HCT116 (cell line): ENCODE measurements at places on chromosomes 3 and 15.

DNA sequence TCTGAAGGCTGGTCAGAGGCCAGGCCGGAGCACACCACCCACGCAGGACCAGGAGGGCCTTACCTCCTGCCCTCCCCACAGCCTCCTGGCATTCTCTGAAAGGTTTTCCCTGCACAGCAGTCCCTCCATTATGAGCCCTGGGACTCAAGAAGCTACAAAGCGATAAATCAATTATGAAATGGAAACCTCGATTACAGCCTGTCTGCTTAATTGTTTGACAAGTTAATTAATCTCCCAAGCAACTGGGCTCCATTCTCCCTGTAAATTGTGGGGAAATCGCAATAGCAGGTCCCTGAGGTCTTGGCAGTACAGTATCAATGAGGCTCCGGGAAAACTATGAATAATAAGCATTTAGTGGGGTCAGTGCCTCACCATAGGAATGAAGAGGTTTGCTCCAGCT lies 683.5 kb downstream of the NTRK3 start:
- no peak overlapping the region for H3K27ac ChIP-seq
- DNase-seq: no peak
- H3K27me3 ChIP-seq: no peaks in the 10 kb centered on the region
- no peak overlapping the region for H3K4me3 ChIP-seq
- no peaks in the 10 kb centered on the region for H3K4me1 ChIP-seq

GRCh38 chr3:39146611-39147591 lies 6.5 kb downstream of the CSRNP1 start:
- peak; percentile 77 for DNase-seq
- H3K27ac ChIP-seq: peak overlapping the region; percentile 34
- no peaks in the 10 kb centered on the region for H3K27me3 ChIP-seq
- peaks cover 74% of the 10 kb centered on the region for H3K4me1 ChIP-seq
- H3K4me3 ChIP-seq: peak overlapping the region; percentile 31

DNA sequence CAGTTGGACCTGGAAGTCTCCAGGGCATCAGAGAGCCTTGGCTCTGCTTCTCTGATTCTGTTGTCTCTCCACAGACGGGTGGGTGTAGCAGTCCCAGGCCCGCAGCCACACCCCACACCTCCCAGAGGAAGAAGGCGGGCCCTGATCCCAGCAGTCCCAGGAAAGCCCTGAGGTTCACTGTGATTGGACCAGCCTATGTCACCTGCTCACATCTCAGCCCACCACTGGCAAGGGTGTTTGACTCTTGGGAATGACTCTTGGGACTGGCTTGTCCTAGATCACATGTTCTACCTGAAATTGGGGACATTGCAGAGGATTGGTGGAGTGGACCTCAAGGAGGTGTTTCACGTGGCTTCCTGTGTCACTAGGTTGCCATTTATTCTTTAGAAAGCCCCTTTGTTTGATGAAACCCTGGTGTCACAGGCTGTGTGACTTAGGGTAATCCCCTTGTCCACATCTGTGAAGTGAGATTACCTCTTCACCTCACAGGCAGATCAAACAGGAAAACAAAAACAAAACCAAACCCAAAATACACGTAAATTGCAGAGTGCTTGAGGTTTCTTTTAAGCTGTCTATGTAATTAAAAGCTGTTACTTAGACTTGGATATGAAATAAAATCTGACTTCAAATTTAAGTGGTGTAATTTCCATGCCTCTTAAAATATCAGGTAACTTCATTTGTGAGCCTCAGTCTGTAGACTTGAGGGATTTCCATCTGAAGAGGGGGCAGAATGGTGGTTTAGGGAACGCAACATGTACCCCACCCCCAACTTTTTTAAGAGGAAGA lies 26.7 kb downstream of the FLNB start:
- no peaks in the 10 kb centered on the region for H3K36me3 ChIP-seq
- no peak overlapping the region for H3K4me3 ChIP-seq
- no peaks in the 10 kb centered on the region for H3K27me3 ChIP-seq

- peak within 1 kb of the TSS; percentile 52; the same call in 1 of the 2 replicates for H3K27ac ChIP-seq
- DNase-seq: no peak
- no peaks in the 10 kb centered on the region for H3K36me3 ChIP-seq
- H3K4me1 ChIP-seq: peaks cover 18% of the 10 kb centered on the region
- H3K27me3 ChIP-seq: no peaks in the 10 kb centered on the region
These were observed at the start of gene CORO2B for GRCh38 chr15:68578980-68579935. Gene CORO2B (plus strand): TSS chr15:68578993. CDS start chr15:68579263, 270 bp downstream.

DNA sequence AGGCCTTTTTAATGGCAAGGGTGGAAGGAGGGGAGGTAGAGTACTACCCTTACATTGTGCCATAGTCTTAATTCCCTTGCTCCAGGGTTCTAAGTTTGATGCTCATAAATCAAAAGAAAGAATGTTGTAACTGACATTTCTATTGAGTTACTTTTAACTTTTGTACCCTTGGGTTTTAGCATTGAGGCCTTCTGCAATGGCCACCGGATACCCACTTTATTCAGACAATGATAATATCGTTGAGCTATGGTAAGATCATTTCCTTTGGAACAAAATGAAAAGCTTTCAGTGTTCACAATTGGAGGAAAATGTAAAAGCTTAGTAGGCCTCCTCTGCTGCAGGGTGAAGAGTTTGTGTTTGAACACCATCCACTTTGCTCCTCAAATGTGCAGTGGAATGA lies 16.8 kb downstream of the CGNL1 start:
- no peak for DNase-seq
- no peak overlapping the region for H3K27ac ChIP-seq
- H3K36me3 ChIP-seq: no peaks in the 10 kb centered on the region
- H3K27me3 ChIP-seq: no peaks in the 10 kb centered on the region
- H3K4me3 ChIP-seq: no peak overlapping the region

DNA sequence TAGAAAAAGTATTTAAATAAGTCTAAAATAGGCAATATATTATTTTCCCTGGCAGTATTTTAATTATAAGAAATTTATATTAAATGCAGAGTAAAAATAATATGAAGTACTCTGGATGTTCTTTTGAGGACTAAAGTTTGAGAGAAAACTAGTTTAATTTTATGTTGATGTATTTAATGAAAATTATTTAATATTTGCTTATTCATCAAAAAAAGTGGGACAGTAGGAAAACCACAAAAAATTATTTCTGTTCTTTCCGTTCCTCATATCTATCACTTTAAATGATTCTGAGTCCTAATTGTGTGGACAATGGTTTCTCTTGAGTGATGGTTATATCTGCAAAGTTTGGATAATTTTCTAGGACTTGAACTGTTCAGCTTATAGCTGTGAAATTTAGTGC lies 147.2 kb upstream of the TNIK start:
- H3K27ac ChIP-seq: no peak overlapping the region
- H3K36me3 ChIP-seq: no peaks in the 10 kb centered on the region
- H3K4me3 ChIP-seq: no peak overlapping the region
- DNase-seq: no peak
- no peaks in the 10 kb centered on the region for H3K4me1 ChIP-seq
- no peaks in the 10 kb centered on the region for H3K27me3 ChIP-seq

DNA sequence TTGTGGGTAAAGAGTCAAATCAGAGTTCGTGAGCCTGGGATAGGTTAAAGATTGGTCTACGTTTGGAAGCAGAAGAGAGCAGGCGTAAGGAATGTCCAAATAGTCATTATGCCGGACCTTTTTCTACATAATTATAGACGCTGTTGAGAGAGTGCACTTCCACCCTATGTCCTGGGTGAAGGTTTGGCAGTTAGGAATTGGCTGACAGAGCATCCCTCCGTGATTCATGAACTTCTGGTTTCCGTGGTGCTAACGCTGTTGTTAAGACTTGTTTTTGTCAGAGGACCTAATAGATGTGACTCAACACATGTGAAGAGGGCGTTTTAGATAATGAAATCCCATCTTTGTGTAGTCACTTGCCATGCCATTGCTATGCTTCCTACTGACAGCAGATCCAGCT lies 1.1 kb downstream of the EAF1 start:
- H3K36me3 ChIP-seq: peaks cover 12% of the 10 kb centered on the region
- H3K27me3 ChIP-seq: no peaks in the 10 kb centered on the region
- DNase-seq: no peak

- DNase-seq: peak; percentile 28
- H3K27ac ChIP-seq: peak overlapping the region; percentile 79
- no peaks in the 10 kb centered on the region for H3K36me3 ChIP-seq
- no peaks in the 10 kb centered on the region for H3K27me3 ChIP-seq
These were observed 413.5 kb downstream of the TIGIT start for GRCh38 chr3:114707252-114707860.

- H3K27ac ChIP-seq: no peak overlapping the region
- H3K4me3 ChIP-seq: no peak overlapping the region
- no peaks in the 10 kb centered on the region for H3K4me1 ChIP-seq
- DNase-seq: no peak
These were observed 45.7 kb downstream of the TGM4 start for GRCh38 chr3:44920081-44920480.

- peaks cover 6% of the 10 kb centered on the region; the same call in 1 of the 2 replicates for H3K4me1 ChIP-seq
- no peak for DNase-seq
- H3K27me3 ChIP-seq: no peaks in the 10 kb centered on the region
- no peak overlapping the region for H3K27ac ChIP-seq
- H3K4me3 ChIP-seq: no peak overlapping the region
These were observed 72.5 kb upstream of the TSC22D2 start for GRCh38 chr3:150335631-150336030.

DNA sequence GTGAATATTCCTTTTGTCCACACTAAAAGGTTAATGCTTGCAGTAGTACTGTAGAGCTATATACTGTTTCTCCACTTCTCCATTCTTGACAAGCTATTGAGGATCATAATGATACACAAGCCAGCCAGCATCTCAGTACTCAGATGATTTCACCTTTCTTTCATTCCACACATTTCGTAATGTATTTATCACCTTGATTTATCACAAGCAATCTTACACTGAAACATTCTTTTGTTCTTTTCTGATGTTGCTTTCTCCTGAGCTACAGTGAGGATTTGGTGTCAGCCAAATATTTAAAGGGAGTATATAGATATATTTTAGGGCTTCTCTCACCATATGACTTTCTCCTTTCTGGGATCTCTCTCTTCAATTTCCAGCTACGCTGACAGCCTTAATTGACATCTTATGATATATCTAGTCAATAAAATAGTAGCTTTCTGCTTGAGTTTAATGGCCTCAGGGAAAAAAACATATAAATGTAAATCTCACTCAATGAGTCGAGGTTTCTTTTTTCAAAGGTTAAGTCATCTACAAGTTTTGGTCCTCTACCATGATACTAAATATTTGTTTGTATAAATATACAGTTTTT lies 1327.0 kb downstream of the NSUN3 start:
- H3K27ac ChIP-seq: no peak overlapping the region
- no peaks in the 10 kb centered on the region for H3K27me3 ChIP-seq
- no peaks in the 10 kb centered on the region for H3K4me1 ChIP-seq
- H3K36me3 ChIP-seq: no peaks in the 10 kb centered on the region
- no peak for DNase-seq

- no peaks in the 10 kb centered on the region for H3K27me3 ChIP-seq
- no peak overlapping the region for H3K27ac ChIP-seq
- H3K36me3 ChIP-seq: no peaks in the 10 kb centered on the region
- DNase-seq: no peak
These were observed 806.7 kb upstream of the EPHA6 start for GRCh38 chr3:96007650-96008195.

DNA sequence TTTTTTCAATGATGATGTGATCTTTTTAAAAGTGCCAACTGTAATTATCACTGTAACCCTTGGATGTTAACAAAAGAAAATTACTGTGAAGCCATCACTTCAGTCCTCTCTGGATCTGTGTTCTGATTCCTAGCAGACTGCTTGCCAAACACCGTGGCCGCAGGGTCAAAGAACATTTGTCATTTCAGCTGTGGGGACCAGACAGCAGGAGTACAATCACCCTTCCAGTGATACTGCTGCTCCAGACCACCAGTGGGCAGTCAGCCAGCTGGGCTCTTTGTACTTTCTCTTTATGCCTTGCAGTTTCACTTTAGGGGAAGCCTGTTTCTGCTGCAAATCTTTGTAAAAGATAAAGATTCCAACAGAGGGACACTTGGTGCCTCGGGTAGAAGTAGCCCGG lies 770.0 kb downstream of the GRM7 start:
- no peaks in the 10 kb centered on the region for H3K4me1 ChIP-seq
- no peak overlapping the region for H3K27ac ChIP-seq
- no peaks in the 10 kb centered on the region for H3K36me3 ChIP-seq
- DNase-seq: no peak
- H3K4me3 ChIP-seq: no peak overlapping the region

DNA sequence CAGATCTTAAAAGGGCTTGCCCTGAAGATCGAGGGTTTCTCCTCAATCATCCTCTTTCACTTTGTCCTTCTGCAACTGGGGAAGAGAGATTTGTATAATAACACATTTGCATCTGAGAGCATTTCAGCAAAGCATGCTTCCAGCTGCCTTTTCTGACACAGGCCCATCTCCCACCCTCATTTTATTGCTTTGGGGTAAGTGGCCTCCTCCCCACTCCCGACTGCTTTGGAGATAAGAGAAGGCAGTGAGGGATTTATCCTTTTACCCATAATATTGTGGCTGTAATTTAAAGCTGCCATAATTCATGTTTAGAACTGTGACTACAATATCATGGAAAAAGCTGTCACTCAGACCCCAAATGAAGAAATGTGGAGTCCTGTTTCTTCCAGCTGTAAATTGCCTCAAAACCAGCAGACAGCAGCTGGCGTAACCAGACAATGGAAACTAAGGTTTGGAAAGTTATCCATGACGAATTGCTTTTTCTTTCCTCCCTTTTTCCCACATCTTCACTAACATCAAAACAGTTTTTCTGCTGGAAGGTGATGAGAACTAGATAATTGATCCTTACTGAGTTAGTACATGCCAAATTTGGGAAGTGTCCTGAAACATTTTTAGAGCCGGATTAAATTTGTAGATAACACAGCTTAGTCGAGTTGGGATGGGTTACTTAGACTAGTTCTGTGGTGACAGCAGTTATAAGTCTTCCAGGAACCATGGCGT lies 104.2 kb upstream of the PFN2 start:
- no peak for DNase-seq
- H3K27me3 ChIP-seq: peaks cover 23% of the 10 kb centered on the region; the same call in 1 of the 2 replicates
- no peaks in the 10 kb centered on the region for H3K4me1 ChIP-seq
- no peaks in the 10 kb centered on the region for H3K36me3 ChIP-seq
- H3K27ac ChIP-seq: no peak overlapping the region
- H3K4me3 ChIP-seq: no peak overlapping the region

DNA sequence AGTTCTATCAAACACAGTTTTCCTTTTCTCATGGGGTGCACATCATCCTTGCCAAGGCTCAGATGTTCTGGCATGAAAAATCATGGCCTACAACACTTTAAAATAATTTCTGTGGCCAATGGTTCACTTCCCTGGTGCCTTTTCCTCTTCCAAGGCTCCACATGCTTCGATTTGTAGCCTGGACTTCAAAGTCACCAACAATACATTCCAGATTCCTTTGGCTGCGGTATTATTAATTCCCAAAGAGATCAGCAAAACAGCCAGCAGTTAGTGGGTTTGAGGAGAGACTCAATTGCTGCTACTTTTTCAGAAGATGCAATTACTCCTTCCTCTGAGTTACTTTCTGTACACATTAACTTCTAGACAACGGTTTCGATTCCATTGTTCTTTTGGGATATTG lies 80.3 kb upstream of the CCDC80 start:
- H3K4me3 ChIP-seq: no peak overlapping the region
- no peaks in the 10 kb centered on the region for H3K36me3 ChIP-seq
- H3K4me1 ChIP-seq: no peaks in the 10 kb centered on the region
- H3K27me3 ChIP-seq: no peaks in the 10 kb centered on the region
- no peak for DNase-seq
- H3K27ac ChIP-seq: no peak overlapping the region

- H3K4me3 ChIP-seq: no peak overlapping the region
- H3K36me3 ChIP-seq: no peaks in the 10 kb centered on the region
- H3K27ac ChIP-seq: peak overlapping the region; percentile 23; the same call in 1 of the 2 replicates
- peaks cover 10% of the 10 kb centered on the region for H3K4me1 ChIP-seq
- DNase-seq: peak; percentile 12
These were observed 17.0 kb upstream of the OR5K1 start for GRCh38 chr3:98445949-98446406.
